ENCODE measurements at places on chromosomes 11 and 22. TPM values are rescaled to one million over a fixed set of nuclear protein-coding genes. Genes with fewer than 3 reads are reported as not detected.

KRTAP5-10 gene
- total RNA-seq: not detected

DMC1 gene
- 4.0 TPM for total RNA-seq

KRTAP5-1 gene
- not detected for total RNA-seq

SHISAL1 gene
- 0.03 TPM for total RNA-seq

PLEKHA7 gene
- total RNA-seq: 0.20 TPM

MUC2 gene
- total RNA-seq: not detected

PNPLA3 gene
- 11.7 TPM for total RNA-seq

OVCH2 gene
- 3.1 TPM for total RNA-seq

OR52H1 gene
- not detected for total RNA-seq

CD3D gene
- not detected for total RNA-seq

ESAM gene
- total RNA-seq: not detected

SMDT1 gene
- total RNA-seq: 16.7 TPM

PRAME gene
- not detected for total RNA-seq

SLC25A45 gene
- total RNA-seq: 0.25 TPM

THY1 gene
- 51.6 TPM for total RNA-seq

CRYBA4 gene
- not detected for total RNA-seq

MYBPC3 gene
- not detected for total RNA-seq

PAX6 gene
- total RNA-seq: not detected

SC5D gene
- 77.0 TPM for total RNA-seq

TYR gene
- 0.04 TPM for total RNA-seq

TSGA10IP gene
- total RNA-seq: not detected

TTC36 gene
- not detected for total RNA-seq

OR5D18 gene
- total RNA-seq: not detected

ST14 gene
- total RNA-seq: 94.8 TPM

MGAT3 gene
- not detected for total RNA-seq

MPZL2 gene
- total RNA-seq: 62.0 TPM

FBLN1 gene
- 31.9 TPM for total RNA-seq

DNAJB7 gene
- total RNA-seq: not detected

STARD10 gene
- total RNA-seq: 77.4 TPM
